SK-N-DZ (cell line): ENCODE measurements at places on chromosomes 4 and X.

DNA sequence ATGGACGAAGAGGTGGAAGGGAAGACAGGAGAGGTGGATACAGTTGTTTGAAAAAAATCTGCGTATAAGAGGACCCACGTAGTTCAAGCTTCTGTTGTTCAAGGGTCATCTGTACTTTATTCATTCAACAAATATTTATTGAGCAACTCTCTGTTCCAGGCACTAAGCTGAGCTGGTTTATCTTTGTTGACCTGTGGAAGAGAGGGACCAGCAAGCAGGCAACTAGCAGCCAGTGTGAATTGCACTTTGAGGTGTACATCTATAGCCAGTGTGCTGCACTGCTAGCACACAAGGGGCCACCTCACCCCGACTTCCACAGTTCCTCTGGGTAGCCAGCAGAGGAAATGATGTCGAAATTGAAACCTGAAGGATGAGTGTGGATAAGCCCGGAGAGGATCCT is 191.4 kb downstream of the SOWAHB start:
- no peak for DNase-seq

DNA sequence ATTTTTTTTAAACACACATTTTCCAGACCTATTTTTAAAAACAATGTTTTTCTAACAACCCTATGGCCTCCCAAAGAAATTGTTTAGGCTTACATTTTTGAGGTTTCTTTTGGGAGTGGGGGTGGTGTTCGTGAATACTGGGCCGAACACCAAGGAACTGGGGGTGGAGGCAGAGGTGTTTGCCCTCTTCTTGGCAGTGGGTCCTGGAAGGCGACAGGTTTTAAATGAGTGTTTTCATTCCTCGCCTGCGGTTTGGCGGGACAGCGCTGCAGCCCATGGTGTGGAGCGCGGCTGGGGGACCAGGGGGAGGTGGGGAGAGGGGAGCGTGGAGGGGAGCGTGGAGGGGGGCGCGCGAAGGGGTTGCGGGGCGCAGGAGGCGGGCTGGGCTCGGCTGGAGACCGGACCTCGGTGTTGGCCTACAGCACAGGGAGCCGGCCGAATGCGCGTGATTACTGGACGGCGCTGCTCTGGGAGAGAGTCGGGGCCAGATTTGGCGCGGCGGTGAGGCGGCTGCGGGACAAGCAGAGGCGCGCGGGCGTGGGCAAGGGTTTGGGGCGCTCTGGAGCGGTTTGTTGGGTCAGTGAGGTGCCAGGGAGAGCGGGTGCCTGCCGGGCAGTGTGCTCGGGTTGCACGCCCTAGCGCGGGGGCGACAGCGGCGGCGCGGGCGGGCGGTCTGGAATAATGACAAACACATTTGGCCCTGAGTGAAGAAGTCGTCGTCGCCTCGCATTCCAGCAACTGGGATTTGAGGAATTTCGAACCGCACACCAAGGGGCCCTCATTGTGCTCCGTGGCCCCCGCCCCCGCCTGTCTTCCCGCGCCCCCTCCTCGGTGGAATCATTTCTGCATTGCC is 764 bp downstream of the PDGFRA start:
- DNase-seq, result no peak

DNA sequence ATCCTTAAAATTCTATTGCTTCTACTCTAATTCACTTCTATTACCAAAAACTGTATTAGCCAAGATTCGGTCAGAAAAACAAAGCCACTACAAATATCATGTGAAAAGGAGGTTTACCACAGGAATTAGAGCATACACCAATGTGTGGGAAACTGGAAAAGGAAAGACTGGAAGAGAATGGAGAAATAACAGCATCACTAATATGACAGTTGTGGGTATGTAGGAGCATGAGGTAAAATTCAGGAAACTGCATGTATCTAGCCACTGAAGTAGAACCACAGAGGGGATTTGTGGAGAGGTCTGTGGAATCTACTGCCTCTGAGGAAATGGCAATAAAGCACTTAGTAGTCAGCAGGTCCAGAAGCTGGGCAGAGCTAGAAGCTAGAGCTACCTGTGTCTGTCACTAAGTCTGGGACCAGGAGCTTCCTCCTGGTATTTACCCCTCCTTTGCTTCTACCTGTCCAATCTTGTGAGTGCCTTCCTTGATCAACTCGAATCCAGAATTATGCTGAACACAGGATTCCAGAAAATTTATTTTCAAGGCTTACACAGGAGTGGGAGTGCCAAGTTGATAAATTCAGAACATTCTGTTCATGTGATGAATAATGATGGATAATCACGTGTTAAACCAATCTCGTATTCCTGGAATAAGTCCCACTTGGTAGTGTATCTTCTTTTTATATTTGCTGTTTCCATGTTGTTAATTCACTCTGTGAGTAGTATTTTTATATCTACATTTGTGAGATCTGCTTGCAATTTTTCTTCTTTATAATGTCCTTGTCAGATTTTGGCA is 52.6 kb downstream of the NAF1 start:
- no peak for DNase-seq

GRCh38 chr4:185800266-185800945 is 11.6 kb downstream of the SORBS2 start:
- DNase-seq, result no peak

DNA sequence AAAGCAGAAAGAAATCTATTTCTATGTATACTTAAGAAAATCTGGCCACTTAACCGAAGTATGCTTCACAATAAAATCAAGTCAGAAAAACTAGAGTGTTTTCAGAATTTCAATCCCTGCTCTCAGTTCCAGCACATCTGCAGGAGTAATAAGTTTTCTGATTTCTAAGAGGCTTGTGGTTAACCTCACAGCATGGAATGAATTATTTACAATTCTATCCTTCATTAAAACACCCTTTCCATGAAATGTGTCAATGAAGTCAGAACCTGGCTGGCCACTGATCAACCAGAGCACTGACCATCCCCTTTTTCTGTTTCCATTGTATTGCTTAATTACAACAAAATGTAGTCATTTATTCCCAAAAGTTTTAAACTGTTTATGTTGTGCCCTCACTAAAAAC is 781.4 kb upstream of the INTU start:
- DNase-seq, result no peak
